ENCODE measurements at places on chromosomes 6 and 20.

- no peak for DNase-seq
Observed at GRCh38 chr6:35173427-35174087, 32.4 kb upstream of the TCP11 start.

DNA sequence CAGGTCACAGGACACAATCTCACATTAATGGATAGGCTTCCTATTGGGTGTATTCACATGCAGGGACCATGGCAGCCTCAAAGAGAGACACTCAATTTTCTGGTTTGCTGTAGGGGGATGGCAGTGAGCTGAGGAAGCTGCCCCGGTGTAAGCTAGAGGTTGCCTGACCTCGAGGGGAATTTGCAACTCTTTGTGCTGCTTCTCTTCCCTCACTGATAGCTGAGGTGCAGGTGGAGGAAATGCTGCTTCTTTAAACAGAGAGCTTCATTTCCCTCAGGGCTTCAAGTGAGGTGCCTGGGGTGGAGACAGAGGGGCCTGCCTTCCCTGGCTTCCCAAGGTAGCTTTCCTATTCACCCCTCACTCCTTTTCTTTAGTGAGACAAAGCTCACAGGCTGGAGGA is 151.9 kb downstream of the CD83 start:
- DNase-seq = no peak

GRCh38 chr20:17470521-17470920 is 60.7 kb downstream of the BFSP1 start:
- DNase-seq = no peak

- no peak for DNase-seq
Observed at GRCh38 chr6:34947561-34947960, 58.5 kb downstream of the ANKS1A start.

- no peak for DNase-seq
Observed at GRCh38 chr6:103062136-103062535, 1668.6 kb downstream of the GRIK2 start.
